ENCODE measurements at places on chromosomes 4 and X.

GRCh38 chr4:57132743-57133137 lies 22.6 kb upstream of the IGFBP7 start:
- DNase-seq = no peak

DNA sequence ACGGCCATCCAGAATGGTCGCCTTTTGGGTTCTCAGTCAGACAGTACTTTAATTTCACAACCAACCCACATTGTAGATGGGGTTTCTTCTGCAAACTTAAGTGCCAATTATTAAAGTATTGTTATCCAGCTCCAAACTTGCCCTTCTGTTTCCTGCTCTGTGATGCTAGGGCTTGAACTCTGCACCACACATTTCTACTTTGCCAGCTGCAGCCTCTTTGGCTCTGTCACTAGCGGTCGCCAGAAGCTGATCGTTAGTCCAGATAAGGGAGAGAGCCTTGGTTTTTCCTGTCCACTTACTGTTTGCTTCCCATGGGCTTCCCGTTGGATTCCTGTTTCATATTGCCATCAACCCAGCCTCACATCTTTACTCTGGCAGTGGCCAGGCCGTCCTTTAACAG lies 196.6 kb downstream of the ASB9 start:
- DNase-seq = no peak

GRCh38 chrX:51336584-51336983 lies 4.0 kb downstream of the NUDT10 start:
- peak; percentile 32 for DNase-seq

DNA sequence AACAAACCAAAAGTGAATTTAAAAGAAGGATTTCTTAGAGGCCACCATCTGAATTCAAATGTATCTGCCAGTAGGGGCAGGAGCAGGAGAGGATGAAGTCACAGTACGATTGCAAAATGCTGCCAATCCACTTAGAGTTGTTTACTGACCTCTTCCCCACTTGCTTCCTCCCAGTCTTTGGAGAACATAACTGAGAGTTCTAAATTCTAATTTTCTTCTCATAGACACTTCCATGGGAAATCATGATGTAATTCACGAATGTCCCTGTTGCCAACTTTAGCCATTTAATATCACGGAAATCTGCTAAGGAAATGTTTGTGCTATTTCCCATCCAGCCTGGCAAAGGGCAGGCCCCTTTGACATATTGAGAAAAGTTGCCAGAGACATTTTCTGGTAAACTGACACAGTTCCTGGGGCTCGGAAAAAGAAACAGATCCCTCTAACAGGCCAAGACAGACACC lies 33.6 kb upstream of the NOCT start:
- no peak for DNase-seq

- no peak for DNase-seq
These were observed 66.2 kb upstream of the TACR3 start for GRCh38 chr4:103786014-103786413.

- no peak for DNase-seq
These were observed 25.3 kb upstream of the NAF1 start for GRCh38 chr4:163191999-163192398.

DNA sequence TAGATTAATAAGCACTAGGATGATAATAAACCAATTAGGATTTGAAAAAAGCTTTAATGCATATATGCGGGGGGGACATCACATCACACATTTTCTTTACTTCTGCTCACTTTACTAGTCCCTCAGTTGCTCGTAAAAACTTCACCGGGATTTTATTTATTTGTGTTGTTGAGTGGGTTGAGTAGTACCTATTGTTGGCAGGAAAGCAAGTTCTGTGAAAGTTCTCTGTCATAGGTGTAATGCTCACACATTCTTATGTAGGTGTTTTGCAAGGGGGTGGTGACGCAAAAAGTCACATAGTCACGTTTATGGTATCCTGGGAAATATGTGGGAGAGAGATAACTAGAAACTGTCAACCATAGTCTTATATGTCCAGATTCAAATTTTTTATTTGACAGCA lies 65.3 kb downstream of the PDLIM5 start:
- DNase-seq = no peak

- DNase-seq = no peak
These were observed 152.0 kb downstream of the BCOR start for GRCh38 chrX:39945709-39946108.

DNA sequence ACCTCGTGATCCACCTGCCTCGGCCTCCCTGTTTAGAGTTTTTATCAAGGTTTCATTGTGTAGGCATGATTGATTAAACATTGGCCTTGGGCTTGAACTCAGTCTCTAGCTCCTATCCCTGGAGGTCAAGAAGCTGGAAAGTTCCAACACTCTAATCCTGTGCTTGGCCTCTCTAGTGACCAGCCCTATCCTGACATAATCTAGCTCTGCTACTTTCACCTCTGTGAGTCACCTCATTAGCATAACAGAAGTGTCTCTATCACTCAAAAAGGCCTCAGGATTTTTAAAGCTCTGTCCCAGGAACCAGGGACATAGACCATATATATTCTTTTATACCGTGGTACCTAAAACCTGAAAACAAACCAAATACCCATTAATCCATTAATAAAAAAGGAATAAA lies 377.5 kb downstream of the CENPC start:
- no peak for DNase-seq

- no peak for DNase-seq
These were observed 106.3 kb downstream of the FAM53A start for GRCh38 chr4:1577822-1578217.

GRCh38 chr4:142927721-142928120 lies 81.6 kb upstream of the INPP4B start:
- DNase-seq = no peak
